Gastroesophageal sphincter (tissue), 4 donors: ENCODE measurements at places on chromosomes 2 and 18. TPM values are rescaled to one million over a fixed set of nuclear protein-coding genes. Genes with fewer than 3 reads are reported as not detected.

SNTG2 gene
- total RNA-seq = 7.9 TPM

DIS3L2 gene
- 26.2 TPM for total RNA-seq

CYP26B1 gene
- 4.0 TPM for total RNA-seq

ZNF892 gene
- 5.6 TPM for total RNA-seq

TMEM178A gene
- 4.0 TPM for total RNA-seq

CCT4 gene
- 82.7 TPM for total RNA-seq

CARF gene
- 10.7 TPM for total RNA-seq

KCNS3 gene
- total RNA-seq = 38.0 TPM

IL36G gene
- total RNA-seq = 1.8 TPM

LIPG gene
- 0.12 TPM for total RNA-seq

ITPRID2 gene
- total RNA-seq = 127 TPM

KCNG2 gene
- total RNA-seq = not detected

NCKAP1 gene
- 185 TPM for total RNA-seq

CCDC102B gene
- total RNA-seq = 3.8 TPM

TRIM54 gene
- 0.15 TPM for total RNA-seq

CCL20 gene
- not detected for total RNA-seq

SLC30A3 gene
- total RNA-seq = not detected

CNDP1 gene
- not detected for total RNA-seq

PLGLB2 gene
- total RNA-seq = 1.0 TPM

ITGB6 gene
- 2.2 TPM for total RNA-seq

HS6ST1 gene
- 36.1 TPM for total RNA-seq

CCT7 gene
- total RNA-seq = 252 TPM

SALL3 gene
- total RNA-seq = not detected

MALL gene
- 2.5 TPM for total RNA-seq

CNGA3 gene
- total RNA-seq = 7.0 TPM

ALS2 gene
- 15.2 TPM for total RNA-seq

ANKRD30BL gene
- total RNA-seq = not detected

ATP8B1 gene
- 24.7 TPM for total RNA-seq

C1QL2 gene
- total RNA-seq = not detected

CPLX4 gene
- not detected for total RNA-seq

SLC19A3 gene
- total RNA-seq = 3.5 TPM

L3MBTL4 gene
- total RNA-seq = 2.8 TPM

MEP1B gene
- not detected for total RNA-seq

KIF5C gene
- 3.3 TPM for total RNA-seq

FLACC1 gene
- total RNA-seq = 3.0 TPM
